Ovary (tissue), 10 donors: ENCODE measurements at places on chromosomes 7 and 10.

DNA sequence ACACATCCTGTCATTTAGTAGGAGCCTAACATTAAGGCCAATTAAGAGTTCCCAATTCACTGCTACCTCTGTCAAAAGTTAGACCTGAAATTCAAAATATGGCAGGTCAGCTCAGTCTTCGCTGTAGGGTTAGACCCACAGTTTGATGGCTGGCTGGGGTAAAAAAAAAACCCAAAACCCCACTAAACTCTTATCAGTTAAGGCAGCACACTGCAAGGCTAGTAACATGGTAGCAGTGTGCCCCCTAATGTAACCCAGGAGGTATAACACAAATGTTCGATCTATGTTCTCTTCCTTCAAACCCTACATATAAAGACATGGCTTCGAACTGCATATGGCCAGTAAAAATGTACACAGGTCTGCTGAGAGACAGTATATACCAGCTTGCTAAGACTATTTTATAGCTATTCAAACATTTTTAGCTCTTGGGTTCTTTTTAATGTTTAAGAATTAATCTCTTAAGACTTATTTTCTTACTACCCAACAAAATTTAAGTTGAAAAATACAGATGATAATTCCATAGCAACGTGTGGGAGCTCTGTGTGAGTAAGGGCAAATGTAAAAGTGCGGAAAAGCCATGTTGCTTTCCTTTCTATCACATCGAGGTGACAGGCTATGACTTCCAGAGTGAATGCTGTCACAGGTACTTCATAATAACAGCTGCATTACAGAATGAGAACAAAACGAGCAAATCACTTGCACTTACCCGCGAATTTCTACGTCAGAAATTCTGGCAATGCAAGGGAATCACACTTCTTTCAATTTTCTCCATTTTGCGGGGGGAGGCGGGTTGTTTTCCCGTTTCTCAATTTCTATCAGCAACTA lies 168.4 kb upstream of the IMMP2L start:
- no peak overlapping the region for H3K4me3 ChIP-seq
- H3K36me3 ChIP-seq = no peaks in the 10 kb centered on the region
- no peaks in the 10 kb centered on the region for H3K4me1 ChIP-seq

- H3K36me3 ChIP-seq = no peaks in the 10 kb centered on the region
- H3K27ac ChIP-seq = no peak overlapping the region
- H3K27me3 ChIP-seq = no peaks in the 10 kb centered on the region
- no peaks in the 10 kb centered on the region for H3K4me1 ChIP-seq
- DNase-seq = no peak
Measured at GRCh38 chr7:121570365-121570764, 174.3 kb upstream of the FAM3C start.

GRCh38 chr10:529468-530230 lies 159.8 kb downstream of the DIP2C start:
- no peak overlapping the region for H3K27ac ChIP-seq
- peaks cover 24% of the 10 kb centered on the region for H3K4me1 ChIP-seq
- H3K27me3 ChIP-seq = no peaks in the 10 kb centered on the region
- DNase-seq = no peak
- H3K36me3 ChIP-seq = no peaks in the 10 kb centered on the region

DNA sequence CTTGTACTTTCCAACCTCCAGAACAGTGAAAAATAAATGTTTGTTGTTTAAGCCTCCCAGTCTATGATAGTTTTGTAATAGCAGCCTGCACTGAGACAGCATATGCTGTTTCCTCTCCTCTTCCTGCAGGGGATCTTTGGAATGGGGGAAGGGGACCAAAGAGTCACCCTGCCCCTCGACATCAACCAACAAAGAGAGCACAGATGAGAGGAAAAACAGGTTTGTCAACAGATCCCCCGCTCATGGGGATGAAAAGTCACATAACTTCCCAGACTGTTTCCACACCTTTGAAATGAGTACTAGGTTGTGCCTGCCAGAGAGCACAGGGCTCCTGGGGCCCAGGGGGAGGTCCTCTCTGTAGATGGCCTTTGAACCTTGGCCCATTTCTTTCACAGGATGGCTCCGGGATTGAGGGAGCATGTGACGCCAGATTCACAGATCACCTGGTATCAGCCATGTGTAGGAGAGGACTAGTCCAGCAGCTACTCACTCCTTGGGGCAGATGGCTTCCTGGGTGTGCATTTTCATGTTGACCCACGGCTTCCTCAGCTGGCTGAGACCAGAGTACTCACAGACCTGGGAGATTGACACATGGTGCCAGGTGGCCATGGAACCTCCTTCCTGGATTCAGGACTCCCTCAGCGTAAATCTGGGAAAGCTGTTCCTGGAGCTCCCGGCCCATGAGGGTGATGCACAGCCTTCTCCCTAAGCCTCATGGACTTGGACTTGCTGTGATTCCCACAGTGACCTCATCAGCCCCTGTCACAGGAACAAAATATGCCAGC lies 125.6 kb downstream of the CXCL12 start:
- no peaks in the 10 kb centered on the region for H3K27me3 ChIP-seq
- H3K4me3 ChIP-seq = no peak overlapping the region
- no peaks in the 10 kb centered on the region for H3K36me3 ChIP-seq

DNA sequence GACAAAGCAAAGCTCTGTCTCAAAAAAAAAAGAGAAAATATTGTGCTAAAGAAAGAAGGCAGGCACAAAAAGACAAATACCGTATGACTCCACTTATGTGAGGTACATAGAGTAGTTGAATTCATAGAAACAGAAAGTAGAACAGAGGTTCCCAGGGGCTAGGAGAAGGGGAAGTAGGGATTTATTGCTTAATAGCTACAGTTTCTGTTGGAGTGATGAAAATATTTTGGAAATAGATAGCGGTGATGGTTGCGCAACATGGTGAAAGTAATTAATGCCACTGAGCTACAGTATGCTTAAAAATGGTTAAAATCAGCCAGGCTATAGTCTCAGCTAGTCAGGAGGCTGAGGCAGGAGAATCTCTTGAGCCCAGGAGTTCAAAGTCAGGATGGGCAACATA lies 18.5 kb upstream of the NPFFR1 start:
- H3K4me1 ChIP-seq = peaks cover 1% of the 10 kb centered on the region
- DNase-seq = no peak
- H3K27me3 ChIP-seq = no peaks in the 10 kb centered on the region

DNA sequence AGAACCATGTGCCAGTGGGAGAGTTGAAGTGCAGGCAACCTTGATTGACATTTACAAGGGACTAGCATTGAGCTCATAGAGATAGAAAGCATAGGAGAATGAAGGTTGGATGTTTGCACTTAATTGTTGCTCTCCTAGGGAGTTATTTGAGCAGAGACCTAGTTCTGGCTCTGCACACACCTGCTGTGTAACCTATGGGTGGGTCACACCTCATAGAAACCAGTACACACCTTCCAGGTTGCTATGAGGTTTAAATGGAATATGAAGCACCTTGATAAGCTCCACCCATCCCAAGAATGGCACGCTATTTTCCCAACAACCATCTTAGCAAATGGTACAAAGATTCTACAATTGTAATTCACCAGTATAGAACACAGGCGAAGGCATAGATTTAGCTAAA lies 86.2 kb upstream of the AOAH start:
- no peak for DNase-seq
- no peaks in the 10 kb centered on the region for H3K4me1 ChIP-seq
- no peaks in the 10 kb centered on the region for H3K27me3 ChIP-seq
- H3K36me3 ChIP-seq = no peaks in the 10 kb centered on the region

DNA sequence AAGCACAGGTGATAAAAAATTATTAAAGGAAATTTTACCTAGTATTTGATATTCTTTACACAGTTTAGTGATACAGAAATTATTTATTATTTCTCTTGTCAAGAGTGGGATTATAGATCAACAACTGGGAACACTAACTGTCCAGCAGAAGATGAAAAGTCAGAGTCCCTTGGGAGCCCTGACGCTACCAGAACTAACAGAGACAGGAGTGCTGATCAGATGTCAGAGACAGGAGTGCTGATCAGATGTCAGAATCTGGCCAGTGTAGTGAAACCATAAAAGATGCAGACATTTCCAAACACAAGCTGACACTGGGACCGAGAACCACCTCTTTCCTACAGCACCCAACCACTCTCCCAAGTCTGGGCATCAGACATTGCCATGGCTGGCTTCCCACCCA lies 828.2 kb downstream of the TNS3 start:
- H3K4me1 ChIP-seq = no peaks in the 10 kb centered on the region
- DNase-seq = no peak
- H3K27ac ChIP-seq = no peak overlapping the region
- no peak overlapping the region for H3K4me3 ChIP-seq
- no peaks in the 10 kb centered on the region for H3K27me3 ChIP-seq

- H3K4me3 ChIP-seq = no peak overlapping the region
- no peak overlapping the region for H3K27ac ChIP-seq
- peaks cover 7% of the 10 kb centered on the region for H3K4me1 ChIP-seq
- H3K36me3 ChIP-seq = no peaks in the 10 kb centered on the region
Measured at GRCh38 chr10:33901166-33901565, 566.7 kb upstream of the NRP1 start.

DNA sequence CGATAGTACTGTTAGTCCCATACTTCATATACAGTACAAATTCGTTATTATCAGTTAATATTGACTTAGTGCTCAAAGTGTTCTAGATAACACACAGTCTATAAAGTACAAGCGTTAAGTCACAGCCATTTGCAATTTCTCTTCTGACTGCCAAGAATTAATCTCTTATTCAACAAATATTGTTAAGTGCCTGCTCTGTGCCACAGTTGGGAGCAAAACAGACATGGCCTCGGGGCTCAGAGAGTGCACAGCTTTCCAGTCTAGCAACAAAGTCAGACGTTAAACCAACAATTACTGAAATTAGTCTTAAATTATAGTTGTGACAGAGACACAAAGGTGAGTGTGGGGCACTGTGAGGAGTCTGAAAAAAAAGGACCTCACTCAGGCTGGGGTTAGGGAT lies 113.0 kb upstream of the DPP6 start:
- no peak for DNase-seq
- H3K27me3 ChIP-seq = no peaks in the 10 kb centered on the region
- H3K27ac ChIP-seq = no peak overlapping the region
- no peaks in the 10 kb centered on the region for H3K4me1 ChIP-seq
- H3K36me3 ChIP-seq = no peaks in the 10 kb centered on the region

- DNase-seq = no peak
- H3K36me3 ChIP-seq = no peaks in the 10 kb centered on the region
- peaks cover 9% of the 10 kb centered on the region for H3K4me1 ChIP-seq
- H3K27ac ChIP-seq = no peak overlapping the region
- no peaks in the 10 kb centered on the region for H3K27me3 ChIP-seq
Measured at GRCh38 chr10:35639021-35639727, 2.9 kb downstream of the FZD8 start.

GRCh38 chr10:569961-570627 lies 119.4 kb downstream of the DIP2C start:
- H3K27me3 ChIP-seq = no peaks in the 10 kb centered on the region
- H3K36me3 ChIP-seq = no peaks in the 10 kb centered on the region
- DNase-seq = no peak
- no peak overlapping the region for H3K4me3 ChIP-seq
- H3K27ac ChIP-seq = no peak overlapping the region
- H3K4me1 ChIP-seq = peaks cover 7% of the 10 kb centered on the region
